ENCODE measurements at places on chromosomes 16 and 17. TPM values are rescaled to one million over a fixed set of nuclear protein-coding genes. Genes with fewer than 3 reads are reported as not detected.

Gene NTHL1
- 108 TPM for total RNA-seq

Gene HSPB9
- 0.22 TPM for total RNA-seq

Gene HYDIN
- 0.63 TPM for total RNA-seq

Gene MT4
- not detected for total RNA-seq

Gene KIF18B
- 17.9 TPM for total RNA-seq

Gene KRTAP2-3
- total RNA-seq, result not detected

Gene C16orf86
- 9.0 TPM for total RNA-seq

Gene WNK4
- total RNA-seq, result 0.24 TPM

Gene CD79B
- total RNA-seq, result 2.6 TPM
